Activated naive CD4-positive, alpha-beta T cell treated with anti-CD3 and anti-CD28 coated beads for 36 hours (primary cell): ENCODE measurements at places on chromosomes 2 and 18. TPM values are rescaled to one million over a fixed set of nuclear protein-coding genes. Genes with fewer than 3 reads are reported as not detected.

Gene ALK
- not detected for total RNA-seq

- DNase-seq: no peak
These were observed 99.6 kb downstream of the SGPP2 start for GRCh38 chr2:222523783-222524544.

- no peak for DNase-seq
These were observed 2.3 kb upstream of the FZD7 start for GRCh38 chr2:202031246-202031951.

DNA sequence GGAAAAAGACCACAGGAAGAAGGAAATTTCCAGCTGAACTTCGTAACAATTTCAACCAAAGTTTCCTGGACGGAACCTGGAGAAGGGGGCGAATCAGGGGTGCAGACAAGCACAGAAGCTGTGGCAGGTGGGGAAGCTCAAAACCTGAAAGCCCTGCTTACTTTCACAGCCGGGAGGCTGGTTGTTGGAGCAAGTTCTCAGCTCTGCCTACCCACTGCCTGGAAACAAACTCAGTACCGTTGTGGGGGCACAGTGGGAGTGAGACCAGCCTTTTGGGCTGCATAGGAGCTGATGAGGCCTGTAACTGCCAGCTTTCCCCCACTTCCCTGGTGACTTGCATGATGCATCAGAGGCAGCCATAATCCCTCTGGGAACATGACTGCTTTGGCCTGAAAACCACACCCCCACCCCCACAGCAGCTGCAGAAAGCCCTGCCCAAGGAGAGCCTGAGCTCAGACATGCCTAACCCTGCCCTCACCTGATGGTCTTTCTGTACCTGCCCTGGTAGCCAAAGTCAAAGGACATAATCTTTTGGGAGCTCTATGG, 207.0 kb upstream of the VWC2L start:
- no peak for DNase-seq

Gene HOXD13
- total RNA-seq: not detected

DNA sequence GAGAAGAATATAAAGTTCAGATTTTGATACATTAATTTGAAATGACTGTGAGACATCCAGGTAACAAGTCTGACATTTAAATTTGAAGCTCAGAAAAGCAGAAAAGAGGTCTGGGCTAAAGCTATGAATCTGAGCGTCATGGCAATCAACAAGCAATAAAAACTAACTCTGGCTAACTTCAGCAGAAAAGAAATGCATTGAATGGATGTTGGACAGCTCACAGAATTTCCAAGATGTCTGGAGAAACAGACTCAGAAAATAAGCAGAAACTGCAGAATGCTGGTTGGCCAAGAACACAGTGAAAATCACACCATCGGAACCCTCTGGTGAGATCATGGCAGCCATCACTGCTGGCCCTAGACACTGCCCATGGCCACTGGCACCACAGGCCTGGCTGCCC, 366.6 kb downstream of the METTL4 start:
- DNase-seq: no peak

GRCh38 chr2:170087413-170087793, 90.5 kb upstream of the MYO3B start:
- no peak for DNase-seq

DNA sequence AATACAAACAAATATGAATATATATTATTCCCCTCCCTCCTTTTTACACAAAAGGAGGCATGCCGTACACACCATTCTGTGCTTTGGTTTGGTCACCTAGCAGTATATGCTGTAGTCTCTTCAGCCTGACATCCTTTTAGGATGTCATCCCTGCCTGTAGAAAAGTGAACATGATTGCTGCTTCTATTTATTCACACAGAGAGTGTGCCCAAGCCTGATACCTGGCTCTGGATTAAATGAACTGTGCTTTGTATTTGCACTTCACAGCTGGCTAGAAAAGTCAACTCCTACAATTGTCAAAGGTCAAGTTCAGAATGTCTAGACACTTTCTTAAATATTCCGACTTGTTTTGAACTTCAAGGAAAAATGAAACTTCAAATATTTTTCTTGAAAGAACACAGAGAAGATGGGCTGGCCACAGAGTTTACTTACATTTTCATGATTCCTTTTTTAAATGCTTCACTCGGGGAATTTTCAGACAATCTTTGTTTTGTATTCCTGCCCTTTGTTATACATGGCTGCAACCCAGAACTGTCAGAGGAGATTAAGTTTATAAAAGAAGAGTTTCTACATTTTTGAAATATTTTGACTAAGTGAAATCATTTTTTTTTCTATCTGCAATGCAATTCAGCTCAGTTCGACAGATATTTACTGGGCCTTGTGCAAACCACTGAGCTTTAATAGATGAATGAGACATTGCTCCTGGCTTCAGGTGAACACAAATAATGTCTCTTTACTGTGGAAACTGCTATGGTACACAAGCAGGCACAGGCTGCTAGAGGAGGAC, 33.5 kb downstream of the DAPL1 start:
- DNase-seq: no peak

Gene LRRTM4
- total RNA-seq: not detected

Gene ABCB11
- total RNA-seq: not detected

Gene GATA6
- not detected for total RNA-seq

GRCh38 chr2:166140475-166140874, 12.7 kb upstream of the SCN1A start:
- no peak for DNase-seq

DNA sequence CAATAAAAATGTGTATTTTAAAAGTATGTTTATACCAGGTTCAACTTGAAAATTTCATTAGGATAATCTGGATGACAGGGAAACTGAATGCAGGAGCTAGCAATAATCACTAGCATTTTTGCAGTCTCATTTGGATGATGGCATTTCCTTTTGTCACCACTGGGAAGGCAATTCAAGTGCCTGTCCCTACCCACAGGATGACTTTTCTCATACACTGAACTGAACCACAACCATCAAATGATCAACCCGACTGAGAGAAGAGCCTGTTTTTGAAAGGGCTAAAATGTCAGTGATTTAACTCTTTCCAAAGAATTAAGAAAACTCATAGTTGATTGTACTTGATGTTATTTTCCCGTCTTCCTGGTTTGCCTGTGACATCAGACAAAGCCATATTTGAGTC, 115.0 kb downstream of the FAM124B start:
- DNase-seq: no peak

- peak; percentile 65 for DNase-seq
These were observed 93.1 kb downstream of the CABLES1 start for GRCh38 chr18:23228102-23229061.
